ENCODE measurements at places on chromosomes 11 and 22.

DNA sequence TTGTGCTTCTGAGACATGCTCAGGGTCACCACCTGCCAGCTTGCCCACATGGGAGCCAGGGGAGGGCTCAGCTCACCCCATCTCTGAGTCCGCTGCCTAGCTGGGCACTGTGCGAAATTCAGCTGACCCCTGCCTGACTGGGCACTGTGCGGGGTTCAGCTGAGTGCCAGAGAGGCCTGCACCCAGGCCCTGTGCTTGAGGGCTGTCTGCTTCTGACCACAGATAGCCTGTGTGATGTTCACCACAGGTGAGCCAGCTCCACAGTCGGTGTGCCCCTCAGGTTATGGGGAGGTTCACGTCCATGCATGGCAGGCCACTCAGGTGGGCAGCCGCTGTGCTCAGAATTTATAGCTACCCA is 84.5 kb upstream of the SUSD2 start:
- no peak for DNase-seq

DNA sequence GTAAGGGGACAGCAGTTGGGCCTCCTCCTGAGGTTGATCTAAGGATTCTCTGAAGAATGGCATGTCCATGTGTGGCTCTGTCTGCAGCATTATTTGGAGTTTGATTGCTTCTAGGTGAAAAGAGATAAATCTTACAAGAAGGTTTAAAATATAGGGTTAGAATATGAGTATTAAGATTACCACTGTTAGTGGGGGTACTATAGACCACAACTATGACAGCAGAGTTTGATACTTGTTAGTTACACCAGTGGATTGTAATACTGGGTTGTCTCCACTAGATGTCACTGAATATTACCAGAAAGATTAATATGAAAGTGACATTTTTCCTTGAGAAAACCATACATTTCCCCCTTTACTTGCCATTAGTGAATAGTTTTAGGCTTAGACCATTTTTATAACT is 47.9 kb downstream of the ZNF280B start:
- DNase-seq: no peak

GRCh38 chr11:102523887-102524286 is 6.7 kb downstream of the MMP7 start:
- no peak for DNase-seq

- DNase-seq: no peak
Measured at GRCh38 chr11:116602637-116602942, 170.2 kb downstream of the BUD13 start.

GRCh38 chr11:7272373-7272772 is 20.7 kb downstream of the SYT9 start:
- no peak for DNase-seq

GRCh38 chr11:35179466-35180135 is 40.6 kb downstream of the CD44 start:
- no peak for DNase-seq

- DNase-seq: no peak
Measured at GRCh38 chr11:95827696-95828095, 37.4 kb downstream of the CEP57 start.

DNA sequence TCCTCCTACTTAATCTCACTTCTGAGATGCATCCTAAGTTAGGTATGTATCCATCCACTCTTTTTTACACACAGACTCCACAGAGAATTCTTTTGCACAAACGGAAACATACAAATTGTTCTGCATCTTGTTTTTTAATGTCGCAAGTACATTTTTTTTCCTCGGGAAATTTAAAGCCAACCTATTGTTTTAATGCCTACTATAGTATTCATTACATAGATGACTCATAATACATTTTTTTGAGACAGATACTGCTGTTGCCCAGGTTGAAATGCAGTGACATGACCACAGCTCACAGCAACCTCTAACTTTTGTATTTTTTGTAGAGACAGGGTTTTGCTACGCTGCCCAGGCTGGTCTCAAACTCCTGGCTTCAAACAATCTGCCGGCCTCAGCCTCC is 90.8 kb upstream of the TMEM45B start:
- DNase-seq: no peak

GRCh38 chr11:10351765-10352641 is 47.1 kb downstream of the ADM start:
- DNase-seq: peak; percentile 83

GRCh38 chr11:93648158-93648557 is 13.3 kb upstream of the CEP295 start:
- DNase-seq: peak; percentile 34

DNA sequence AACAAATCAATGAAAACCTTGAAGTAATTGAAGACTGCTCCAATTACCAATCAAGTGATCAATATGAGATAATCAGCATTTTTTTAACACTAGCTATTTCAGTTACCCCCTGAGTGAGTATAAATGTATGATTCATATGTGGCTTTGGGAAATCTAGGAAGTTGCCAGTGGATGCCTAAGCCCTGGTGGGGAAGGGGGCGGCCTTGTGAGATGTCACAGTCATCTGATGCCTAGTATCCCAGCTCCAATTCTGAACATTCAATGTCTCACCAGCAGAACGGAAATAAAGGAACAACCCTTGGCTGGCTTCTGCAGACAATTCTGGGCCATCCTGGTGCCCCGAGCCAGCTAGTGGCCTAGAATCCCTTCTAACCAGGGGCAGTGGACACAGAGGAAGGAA is 58.5 kb upstream of the TIMP3 start:
- DNase-seq: no peak

- no peak for DNase-seq
Measured at GRCh38 chr22:42470366-42471082, 38.3 kb upstream of the NFAM1 start.

GRCh38 chr11:75667255-75667830 is 1.5 kb downstream of the MAP6 start:
- DNase-seq: peak; percentile 91

- DNase-seq: peak; percentile 73
Measured at GRCh38 chr11:45022294-45023064, 71.8 kb upstream of the TP53I11 start.

DNA sequence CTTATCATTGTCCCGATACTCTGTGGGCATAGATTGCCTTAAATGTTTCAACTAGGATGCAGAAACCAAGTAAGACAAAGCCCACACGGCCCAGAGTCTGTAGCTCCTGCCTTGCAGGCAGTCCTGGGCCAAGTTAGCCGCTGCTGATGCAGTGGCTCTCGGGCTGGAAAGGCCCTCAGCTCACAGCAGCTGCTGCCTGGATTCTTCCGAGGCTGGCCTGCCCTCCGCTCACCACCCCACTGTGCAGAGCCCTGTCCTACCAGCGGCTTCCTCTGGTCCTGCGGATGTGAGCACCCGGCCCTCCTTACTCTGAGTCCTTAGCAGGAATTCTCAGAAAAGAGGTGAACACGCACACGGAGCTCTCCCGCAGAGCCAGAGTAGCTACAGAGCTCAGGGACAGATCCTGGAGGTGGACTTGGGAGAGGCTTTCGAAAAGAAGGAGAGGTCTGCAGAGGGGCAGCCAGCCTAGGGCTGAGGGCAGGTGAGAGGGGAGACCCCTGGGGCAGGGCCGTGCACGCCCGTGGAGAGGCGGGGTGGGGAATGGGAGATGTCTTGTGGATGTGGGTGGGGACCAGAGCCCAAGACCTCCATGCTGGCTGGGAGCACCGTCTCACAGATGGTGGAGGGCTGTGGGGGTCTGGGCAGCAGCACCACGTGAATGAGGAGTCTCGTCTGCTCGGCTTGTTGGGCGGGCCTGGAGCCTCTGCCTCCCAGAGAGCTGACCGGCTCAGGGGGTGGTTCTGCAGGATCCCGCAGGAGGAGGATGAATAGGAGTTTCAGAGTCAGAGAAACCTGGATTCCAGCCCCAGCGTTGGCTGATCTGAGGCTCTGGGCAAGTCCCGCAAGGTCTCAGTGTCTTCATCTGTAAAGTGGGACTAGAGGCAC is 117.4 kb upstream of the B3GAT1 start:
- DNase-seq: peak; percentile 70

- peak; percentile 37 for DNase-seq
Measured at GRCh38 chr11:36492724-36493304, 17.3 kb downstream of the TRAF6 start.

DNA sequence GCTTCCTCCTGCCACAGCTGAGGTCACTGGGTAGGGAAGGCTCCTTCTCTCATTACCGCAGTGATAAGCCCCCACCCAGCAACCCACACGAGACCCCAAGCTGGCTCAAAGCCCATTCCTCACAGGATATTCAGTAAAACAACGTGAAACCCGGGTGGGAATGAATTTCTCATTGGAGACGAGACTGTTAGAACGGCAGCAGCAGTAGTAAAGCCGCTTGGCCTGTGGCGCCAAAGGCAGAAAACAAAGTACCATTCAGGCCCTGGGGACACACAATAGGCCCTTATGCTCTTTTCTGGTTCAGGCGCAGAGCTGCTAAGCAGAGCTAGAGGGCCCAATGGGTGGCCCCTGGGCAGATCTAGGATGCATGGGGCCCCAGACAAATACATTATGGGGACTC is 45.3 kb downstream of the PC start:
- DNase-seq: no peak

DNA sequence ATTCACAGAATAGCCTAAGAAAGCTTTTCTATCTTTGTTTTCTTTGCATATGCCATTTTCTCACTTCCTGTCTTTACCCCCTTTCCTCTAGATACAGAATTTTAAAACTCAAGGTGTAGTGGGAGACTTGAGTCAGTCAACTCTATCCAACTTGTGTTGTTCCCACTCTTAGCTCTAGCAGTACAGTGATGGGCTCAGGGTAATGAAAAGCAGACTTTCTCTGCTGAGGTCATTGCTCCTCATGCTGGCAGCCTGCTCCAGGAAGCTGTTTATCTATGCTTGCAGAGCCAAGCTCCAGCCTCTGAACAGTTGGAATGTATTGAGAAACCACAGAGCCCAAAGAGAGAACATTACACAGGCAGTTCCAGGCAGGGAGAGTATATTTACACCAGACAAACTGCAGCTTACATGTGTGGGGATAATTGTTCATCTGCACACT is 68.1 kb downstream of the CSTPP1 start:
- DNase-seq: peak; percentile 73

DNA sequence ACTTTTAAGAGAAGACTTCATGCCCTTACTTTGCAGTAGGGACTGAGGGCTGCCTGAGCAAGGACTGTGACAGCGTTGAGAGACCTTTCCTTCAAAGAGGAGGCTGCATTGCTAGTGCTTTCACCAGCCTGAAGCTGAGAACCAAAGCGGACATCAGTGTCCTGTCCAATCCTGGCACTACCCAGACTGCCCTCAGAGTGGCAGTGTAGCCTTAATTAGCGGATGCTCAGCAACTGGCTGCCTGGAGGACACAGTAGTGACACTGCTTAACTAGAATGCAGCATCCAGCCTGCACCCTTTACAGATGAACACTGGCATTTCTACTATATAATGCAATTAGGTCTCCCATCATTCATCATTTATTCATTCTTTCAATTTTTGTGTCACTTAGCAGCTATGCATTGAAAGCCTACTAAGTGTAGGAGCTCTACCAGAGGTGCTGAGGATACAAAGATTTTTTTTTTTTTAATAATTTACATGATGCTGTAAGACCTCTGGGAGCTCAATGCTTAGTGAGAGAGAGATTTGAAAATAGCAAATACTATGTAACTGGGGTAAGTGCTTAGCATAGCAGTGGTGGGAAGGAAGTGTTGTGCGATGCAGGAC is 36.9 kb upstream of the SLC36A4 start:
- peak; percentile 89 for DNase-seq

GRCh38 chr11:8962841-8963240 is 1.4 kb downstream of the TMEM9B start:
- DNase-seq: no peak

DNA sequence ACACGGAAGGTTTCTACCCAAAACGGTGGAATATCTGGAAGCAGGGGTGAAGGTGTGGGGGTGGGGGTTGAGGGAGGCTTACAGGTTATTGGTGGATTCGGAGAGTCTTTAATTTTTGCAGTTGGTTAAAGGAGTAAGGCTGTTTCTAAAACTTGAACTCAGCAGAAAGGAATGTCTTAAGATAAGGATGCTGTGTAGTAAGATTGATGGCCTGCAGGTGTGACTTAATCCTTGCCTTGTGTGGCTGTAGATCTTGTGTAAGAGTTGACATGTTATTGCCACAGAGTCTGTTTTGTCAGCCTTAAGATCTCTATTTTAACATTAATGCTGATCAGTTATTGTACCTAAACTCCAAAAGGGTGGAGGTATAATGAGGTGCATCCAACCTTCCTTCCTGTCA is 16.4 kb upstream of the OR6M1 start:
- no peak for DNase-seq

DNA sequence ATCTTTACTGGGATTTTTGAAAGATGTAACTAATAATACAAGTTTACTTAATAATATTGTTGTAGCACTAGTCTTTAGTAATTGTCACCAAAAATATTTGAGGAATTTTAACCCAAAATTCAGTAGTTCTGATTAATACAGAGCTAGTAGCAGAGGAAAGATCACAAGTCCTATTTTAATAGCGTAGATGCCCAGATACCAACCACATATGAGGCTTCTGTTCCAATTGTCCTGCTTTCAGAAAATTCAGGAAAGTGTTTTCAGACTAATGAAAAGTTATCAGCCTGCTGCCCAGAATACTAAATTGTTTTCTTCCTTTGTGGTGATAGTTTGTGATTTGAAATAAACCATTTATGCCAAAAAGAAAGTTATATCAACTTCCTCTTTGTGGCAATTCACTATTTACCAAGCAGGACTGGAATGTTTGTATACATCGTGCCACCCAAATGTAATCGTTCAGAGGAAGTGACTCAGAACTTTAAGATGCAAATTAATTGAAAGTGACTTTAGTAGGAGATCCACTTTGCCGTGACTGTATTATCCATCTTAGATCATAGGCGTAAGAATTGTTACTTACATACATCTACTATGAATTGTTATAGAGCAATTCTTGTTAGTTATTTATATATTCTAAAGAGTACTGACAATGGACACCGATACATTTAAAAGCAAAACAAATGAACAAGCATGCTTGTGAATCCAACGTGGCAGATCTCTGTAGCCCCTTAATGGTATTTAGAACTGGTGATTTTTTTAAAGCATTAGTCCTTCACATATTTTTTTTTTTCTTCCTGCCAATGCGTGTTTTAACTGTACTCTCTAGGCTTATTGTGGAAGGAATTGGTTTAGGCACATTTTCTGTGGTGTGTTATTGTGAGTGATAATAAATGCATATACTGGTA is 231.0 kb downstream of the DDX10 start:
- no peak for DNase-seq

GRCh38 chr11:126188332-126189108 is 22.9 kb downstream of the RPUSD4 start:
- no peak for DNase-seq

DNA sequence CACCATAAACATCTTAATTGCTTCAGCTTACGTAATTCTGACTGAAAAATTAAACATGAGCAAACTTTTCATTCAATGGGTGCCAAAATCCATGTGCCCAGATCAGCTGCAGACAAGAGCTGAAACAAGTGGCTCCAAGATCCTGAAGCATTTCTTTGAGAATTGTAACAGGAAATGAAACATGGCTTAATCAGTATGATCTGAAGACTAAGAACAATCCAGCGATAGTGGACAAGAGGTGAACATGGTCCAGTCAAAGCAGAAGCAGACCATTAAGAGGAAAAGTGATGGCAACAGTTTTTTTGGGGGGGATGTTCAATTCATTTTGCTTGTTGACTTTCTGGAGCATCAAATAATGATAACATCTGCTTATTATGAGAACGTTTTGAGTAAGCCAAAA is 1964.5 kb upstream of the RAG2 start:
- no peak for DNase-seq

- no peak for DNase-seq
Measured at GRCh38 chr11:98566978-98567377, 453.8 kb upstream of the CNTN5 start.

GRCh38 chr22:32564170-32565001 is 89.8 kb downstream of the FBXO7 start:
- peak; percentile 95 for DNase-seq
